Suprapubic skin (tissue), 4 donors: ENCODE measurements at places on chromosomes 5 and 9.

- no peak for DNase-seq
- no peaks in the 10 kb centered on the region for H3K36me3 ChIP-seq
- H3K4me3 ChIP-seq = no peak overlapping the region
- peaks cover 15% of the 10 kb centered on the region for H3K4me1 ChIP-seq
- no peaks in the 10 kb centered on the region for H3K27me3 ChIP-seq
These were observed 612.8 kb downstream of the CSNK1G3 start for GRCh38 chr5:124124711-124125229.

GRCh38 chr5:98630621-98631020 lies 142.8 kb upstream of the RGMB start:
- H3K27me3 ChIP-seq = no peaks in the 10 kb centered on the region
- H3K27ac ChIP-seq = no peak overlapping the region
- no peak for DNase-seq
- no peaks in the 10 kb centered on the region for H3K36me3 ChIP-seq

GRCh38 chr5:160030631-160031377 lies 21.9 kb downstream of the TTC1 start:
- H3K36me3 ChIP-seq = peaks cover 8% of the 10 kb centered on the region
- no peak overlapping the region for H3K27ac ChIP-seq
- H3K4me1 ChIP-seq = peaks cover 12% of the 10 kb centered on the region
- H3K27me3 ChIP-seq = no peaks in the 10 kb centered on the region
- DNase-seq = no peak

DNA sequence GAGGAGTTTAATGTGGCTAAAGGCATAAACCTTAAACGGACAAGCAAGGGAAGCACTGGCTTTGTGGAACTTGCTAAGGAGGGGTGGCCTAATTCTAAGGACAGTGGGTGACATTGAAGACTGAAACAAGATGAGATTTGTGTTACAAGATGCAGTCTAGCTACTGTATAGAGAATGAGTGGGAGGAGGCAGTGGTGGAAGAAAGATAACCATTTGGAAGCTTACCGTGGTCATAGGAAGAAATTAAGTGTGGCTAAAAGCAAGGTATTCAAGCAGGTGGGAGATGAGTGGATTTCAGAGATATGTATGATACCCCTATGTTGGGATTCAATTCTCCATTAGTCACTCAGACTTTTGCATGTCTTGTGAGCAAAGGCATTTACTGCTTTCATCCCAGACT lies 4.6 kb downstream of the PAM start:
- H3K4me3 ChIP-seq = no peak overlapping the region
- H3K27me3 ChIP-seq = no peaks in the 10 kb centered on the region
- H3K27ac ChIP-seq = peak overlapping the region; percentile 34
- no peaks in the 10 kb centered on the region for H3K36me3 ChIP-seq
- no peak for DNase-seq
- peaks cover 65% of the 10 kb centered on the region for H3K4me1 ChIP-seq

GRCh38 chr9:124392871-124393460 lies 22.3 kb downstream of the PSMB7 start:
- H3K27ac ChIP-seq = no peak overlapping the region
- no peaks in the 10 kb centered on the region for H3K27me3 ChIP-seq
- peaks cover 40% of the 10 kb centered on the region for H3K4me1 ChIP-seq
- H3K4me3 ChIP-seq = no peak overlapping the region
- peaks cover 4% of the 10 kb centered on the region for H3K36me3 ChIP-seq
- no peak for DNase-seq

- H3K4me3 ChIP-seq = no peak overlapping the region
- no peaks in the 10 kb centered on the region for H3K4me1 ChIP-seq
- no peak overlapping the region for H3K27ac ChIP-seq
- no peak for DNase-seq
These were observed 148.5 kb upstream of the MRPS30 start for GRCh38 chr5:44660251-44660650.

DNA sequence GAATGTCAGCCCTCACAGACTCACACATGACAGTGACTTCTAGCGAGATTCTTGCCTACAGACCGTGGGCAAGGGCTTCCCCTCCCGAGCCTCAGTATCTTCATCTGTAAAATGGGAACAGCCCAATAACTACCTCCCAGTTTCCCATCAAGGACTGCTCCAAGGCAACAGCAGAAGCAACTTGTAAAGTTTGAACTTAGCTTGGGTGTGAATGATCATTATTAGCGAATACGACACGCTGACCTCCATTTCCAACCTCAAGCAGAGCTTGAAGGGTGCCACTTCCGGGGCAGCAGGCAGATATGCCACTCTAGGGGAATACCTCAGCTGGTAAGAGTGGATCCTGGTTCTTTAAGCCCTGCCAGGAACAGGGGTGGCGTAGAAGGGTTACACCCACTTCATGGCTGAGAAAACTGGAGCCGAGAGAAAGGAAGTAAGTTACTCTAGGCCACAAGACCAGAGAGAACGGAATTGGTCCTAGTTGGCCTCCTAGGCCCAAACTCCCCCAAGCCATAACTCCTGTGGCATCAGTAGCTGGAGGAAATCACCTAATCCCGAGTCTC lies 2.0 kb downstream of the RNF44 start:
- peaks cover 68% of the 10 kb centered on the region for H3K4me1 ChIP-seq
- peak overlapping the region; percentile 76 for H3K4me3 ChIP-seq
- no peak for DNase-seq
- peak overlapping the region; percentile 95 for H3K27ac ChIP-seq

DNA sequence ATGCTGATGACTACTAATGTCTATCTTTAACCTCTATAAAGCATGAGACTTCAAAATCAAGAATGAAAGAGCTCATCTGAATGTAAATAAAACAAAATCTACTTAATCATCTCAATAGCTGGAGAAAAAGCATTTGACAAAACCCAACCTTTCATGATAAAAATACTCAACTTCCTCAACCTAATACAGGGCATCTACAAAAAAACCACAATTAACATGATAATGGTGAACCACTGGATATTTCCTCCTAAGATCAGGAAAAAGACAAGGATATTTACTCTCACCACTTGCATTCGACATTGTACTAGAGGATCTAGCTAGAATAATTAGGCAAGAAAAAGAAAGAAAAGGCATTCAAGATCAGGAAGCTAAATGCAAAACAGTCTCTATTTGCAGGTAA lies 49.3 kb downstream of the FAM169A start:
- DNase-seq = no peak
- no peaks in the 10 kb centered on the region for H3K36me3 ChIP-seq
- H3K4me1 ChIP-seq = no peaks in the 10 kb centered on the region
- H3K27me3 ChIP-seq = no peaks in the 10 kb centered on the region
- H3K27ac ChIP-seq = no peak overlapping the region

- H3K4me1 ChIP-seq = peaks cover 1% of the 10 kb centered on the region
- H3K36me3 ChIP-seq = no peaks in the 10 kb centered on the region
- no peaks in the 10 kb centered on the region for H3K27me3 ChIP-seq
- no peak overlapping the region for H3K4me3 ChIP-seq
- no peak overlapping the region for H3K27ac ChIP-seq
- no peak for DNase-seq
These were observed 183.1 kb downstream of the PALM2AKAP2 start for GRCh38 chr9:109963079-109963478.

GRCh38 chr5:160843240-160843639 lies 8.8 kb downstream of the ATP10B start:
- H3K4me3 ChIP-seq = no peak overlapping the region
- no peaks in the 10 kb centered on the region for H3K27me3 ChIP-seq
- H3K4me1 ChIP-seq = no peaks in the 10 kb centered on the region
- no peaks in the 10 kb centered on the region for H3K36me3 ChIP-seq

DNA sequence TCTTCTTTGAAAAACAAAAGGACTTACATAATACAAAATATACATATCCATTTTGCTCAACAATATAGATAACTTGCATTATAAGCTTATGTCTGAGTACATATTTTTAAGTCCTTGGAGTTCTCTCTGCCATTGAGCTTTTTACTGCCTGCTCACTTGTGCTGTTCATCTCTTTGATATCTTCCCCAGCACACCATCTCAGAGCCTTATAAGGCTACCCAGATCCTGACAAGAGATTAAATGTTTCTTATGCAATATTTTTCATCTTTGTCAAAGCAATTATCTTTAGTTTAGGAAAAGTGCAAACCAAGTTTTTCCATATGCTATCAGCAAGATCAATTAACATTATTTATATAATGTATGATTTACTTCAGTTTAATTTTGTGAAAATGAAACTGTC lies 60.7 kb upstream of the ITGA1 start:
- H3K36me3 ChIP-seq = no peaks in the 10 kb centered on the region
- no peak overlapping the region for H3K27ac ChIP-seq
- H3K4me1 ChIP-seq = peaks cover 16% of the 10 kb centered on the region
- no peak for DNase-seq
- no peak overlapping the region for H3K4me3 ChIP-seq

DNA sequence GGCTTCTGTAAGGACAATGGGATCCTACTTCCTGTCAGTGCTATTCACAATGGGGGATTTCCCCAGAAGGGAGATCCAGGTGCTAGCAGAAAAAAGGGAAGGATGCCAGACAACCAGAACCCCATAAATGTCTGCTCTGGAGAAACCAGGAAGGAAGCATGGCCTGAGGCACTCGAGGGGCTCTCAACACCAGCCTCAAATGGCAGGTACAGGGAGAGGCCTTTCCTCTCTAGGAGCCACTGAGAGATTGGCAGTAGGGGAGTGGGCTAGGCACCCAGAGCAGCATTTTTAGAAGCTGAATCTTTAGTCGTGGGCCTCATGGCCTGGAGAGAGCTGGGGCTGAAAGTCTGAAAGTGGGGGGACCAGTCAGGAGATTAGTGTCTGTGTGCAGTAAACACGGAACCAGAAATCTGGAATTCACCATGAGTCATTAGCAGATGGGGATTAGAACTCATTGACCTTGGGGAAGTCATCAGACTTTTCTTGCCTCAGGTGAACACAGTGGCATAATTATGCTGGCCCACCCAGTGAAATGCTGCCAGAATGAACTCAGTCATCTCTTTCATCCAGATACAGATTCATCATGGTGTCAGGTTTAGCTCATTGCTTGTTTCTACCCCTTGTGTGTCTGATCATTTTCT lies 28.3 kb downstream of the ARHGEF28 start:
- DNase-seq = no peak
- H3K36me3 ChIP-seq = no peaks in the 10 kb centered on the region
- no peak overlapping the region for H3K4me3 ChIP-seq
- peaks cover 29% of the 10 kb centered on the region for H3K4me1 ChIP-seq

GRCh38 chr5:40410964-40411635 lies 268.6 kb upstream of the PTGER4 start:
- peak overlapping the region; percentile 17 for H3K27ac ChIP-seq
- H3K36me3 ChIP-seq = no peaks in the 10 kb centered on the region
- no peak overlapping the region for H3K4me3 ChIP-seq
- peaks cover 32% of the 10 kb centered on the region for H3K4me1 ChIP-seq
- no peak for DNase-seq
- H3K27me3 ChIP-seq = no peaks in the 10 kb centered on the region

GRCh38 chr5:67156976-67157583 lies 39.5 kb downstream of the CD180 start:
- no peak overlapping the region for H3K27ac ChIP-seq
- no peak for DNase-seq
- H3K27me3 ChIP-seq = no peaks in the 10 kb centered on the region
- no peak overlapping the region for H3K4me3 ChIP-seq
- peaks cover 24% of the 10 kb centered on the region for H3K4me1 ChIP-seq

- peaks cover 19% of the 10 kb centered on the region for H3K27me3 ChIP-seq
- peaks cover 3% of the 10 kb centered on the region for H3K4me1 ChIP-seq
- no peak overlapping the region for H3K27ac ChIP-seq
- H3K36me3 ChIP-seq = no peaks in the 10 kb centered on the region
- DNase-seq = no peak
- H3K4me3 ChIP-seq = no peak overlapping the region
These were observed 13.8 kb downstream of the FOXE1 start for GRCh38 chr9:97866848-97867247.

GRCh38 chr5:138601444-138601843 lies 26.2 kb upstream of the HSPA9 start:
- H3K4me1 ChIP-seq = peaks cover 28% of the 10 kb centered on the region
- H3K27me3 ChIP-seq = no peaks in the 10 kb centered on the region
- no peak overlapping the region for H3K27ac ChIP-seq
- no peak overlapping the region for H3K4me3 ChIP-seq

GRCh38 chr5:21680641-21681040 lies 1172.5 kb downstream of the CDH12 start:
- no peaks in the 10 kb centered on the region for H3K4me1 ChIP-seq
- no peaks in the 10 kb centered on the region for H3K36me3 ChIP-seq
- no peak overlapping the region for H3K4me3 ChIP-seq

- no peak overlapping the region for H3K4me3 ChIP-seq
- no peak overlapping the region for H3K27ac ChIP-seq
- H3K36me3 ChIP-seq = peaks cover 4% of the 10 kb centered on the region
- no peak for DNase-seq
These were observed 6.4 kb upstream of the MGAT4B start for GRCh38 chr5:179812997-179813607.

GRCh38 chr5:62460578-62460983 lies 48.0 kb downstream of the IPO11 start:
- no peaks in the 10 kb centered on the region for H3K4me1 ChIP-seq
- no peak overlapping the region for H3K4me3 ChIP-seq
- no peak for DNase-seq
- H3K27me3 ChIP-seq = no peaks in the 10 kb centered on the region

- peaks cover 5% of the 10 kb centered on the region for H3K36me3 ChIP-seq
- DNase-seq = no peak
- peaks cover 14% of the 10 kb centered on the region for H3K4me1 ChIP-seq
- no peaks in the 10 kb centered on the region for H3K27me3 ChIP-seq
These were observed 46.9 kb downstream of the NEURL1B start for GRCh38 chr5:172687940-172688339.

DNA sequence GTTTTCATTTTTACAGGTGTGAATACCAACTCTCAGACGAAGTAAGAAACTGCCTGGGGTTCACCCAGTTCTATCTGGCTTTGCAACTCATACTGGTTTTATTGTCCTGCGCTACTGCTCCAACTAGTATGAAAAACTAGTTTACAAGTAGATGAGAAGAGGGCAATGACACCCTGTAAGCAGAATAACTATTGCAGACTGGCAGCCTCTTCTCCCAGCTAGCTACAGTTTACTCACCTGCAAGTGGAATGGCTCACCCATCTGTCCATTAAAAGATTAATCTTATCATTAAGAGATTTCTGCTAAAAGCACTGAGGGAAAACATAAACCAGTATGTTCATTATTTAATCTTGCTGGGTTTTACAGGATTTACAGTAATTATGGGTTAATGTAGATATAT lies 113.4 kb downstream of the FRMD3 start:
- no peak for DNase-seq
- H3K36me3 ChIP-seq = no peaks in the 10 kb centered on the region
- no peaks in the 10 kb centered on the region for H3K27me3 ChIP-seq
- no peak overlapping the region for H3K27ac ChIP-seq

DNA sequence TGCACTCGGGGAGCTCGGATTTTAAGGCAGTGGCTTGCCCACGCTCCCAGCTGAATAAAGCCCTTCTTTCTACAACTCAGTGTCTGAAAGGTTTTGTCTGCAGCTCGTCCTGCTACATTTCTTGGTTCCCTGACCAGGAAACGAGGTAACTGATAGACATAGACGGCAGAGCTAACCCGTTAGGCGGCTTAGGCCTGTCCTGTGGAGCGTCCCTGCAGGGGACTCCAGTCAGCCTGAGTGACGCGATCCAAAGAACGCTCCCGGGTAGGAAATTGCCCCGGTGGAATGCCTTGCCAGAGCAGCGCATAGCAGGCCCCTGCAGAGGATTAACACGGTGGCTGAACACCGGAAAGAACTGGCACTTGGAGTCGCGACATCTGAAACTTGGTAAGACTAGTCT lies 1.8 kb upstream of the SELENOP start:
- H3K27ac ChIP-seq = peak overlapping the region; percentile 82
- no peaks in the 10 kb centered on the region for H3K27me3 ChIP-seq
- DNase-seq = no peak
- no peak overlapping the region for H3K4me3 ChIP-seq
- H3K4me1 ChIP-seq = peaks cover 31% of the 10 kb centered on the region
- H3K36me3 ChIP-seq = no peaks in the 10 kb centered on the region

GRCh38 chr9:96719521-96719920 lies 58.4 kb downstream of the ZNF510 start:
- H3K36me3 ChIP-seq = no peaks in the 10 kb centered on the region
- H3K27ac ChIP-seq = no peak overlapping the region
- peak overlapping the region; percentile 37 for H3K4me3 ChIP-seq
- H3K4me1 ChIP-seq = peaks cover 11% of the 10 kb centered on the region
- H3K27me3 ChIP-seq = peaks cover 7% of the 10 kb centered on the region
- no peak for DNase-seq
